ENCODE measurements at places on chromosomes 3 and 15.

GRCh38 chr3:116808725-116809124, 99.1 kb downstream of the TUSC7 start:
- H3K27me3 ChIP-seq = no peaks in the 10 kb centered on the region
- H3K27ac ChIP-seq = no peak overlapping the region
- no peaks in the 10 kb centered on the region for H3K4me1 ChIP-seq
- no peak overlapping the region for H3K4me3 ChIP-seq
- H3K36me3 ChIP-seq = no peaks in the 10 kb centered on the region
- no peak for DNase-seq

GRCh38 chr3:71498543-71498942, 85.0 kb downstream of the FOXP1 start:
- no peak overlapping the region for H3K4me3 ChIP-seq
- peaks cover 66% of the 10 kb centered on the region for H3K4me1 ChIP-seq
- no peak for DNase-seq
- H3K27ac ChIP-seq = no peak overlapping the region
- no peaks in the 10 kb centered on the region for H3K27me3 ChIP-seq

GRCh38 chr3:116958291-116958690, 248.7 kb downstream of the TUSC7 start:
- H3K27ac ChIP-seq = no peak overlapping the region
- no peak overlapping the region for H3K4me3 ChIP-seq
- H3K4me1 ChIP-seq = no peaks in the 10 kb centered on the region
- H3K36me3 ChIP-seq = no peaks in the 10 kb centered on the region

- no peaks in the 10 kb centered on the region for H3K4me1 ChIP-seq
- H3K36me3 ChIP-seq = no peaks in the 10 kb centered on the region
- DNase-seq = no peak
- H3K27me3 ChIP-seq = no peaks in the 10 kb centered on the region
- no peak overlapping the region for H3K27ac ChIP-seq
Observed at GRCh38 chr3:26505399-26505798, 117.2 kb upstream of the LRRC3B start.

DNA sequence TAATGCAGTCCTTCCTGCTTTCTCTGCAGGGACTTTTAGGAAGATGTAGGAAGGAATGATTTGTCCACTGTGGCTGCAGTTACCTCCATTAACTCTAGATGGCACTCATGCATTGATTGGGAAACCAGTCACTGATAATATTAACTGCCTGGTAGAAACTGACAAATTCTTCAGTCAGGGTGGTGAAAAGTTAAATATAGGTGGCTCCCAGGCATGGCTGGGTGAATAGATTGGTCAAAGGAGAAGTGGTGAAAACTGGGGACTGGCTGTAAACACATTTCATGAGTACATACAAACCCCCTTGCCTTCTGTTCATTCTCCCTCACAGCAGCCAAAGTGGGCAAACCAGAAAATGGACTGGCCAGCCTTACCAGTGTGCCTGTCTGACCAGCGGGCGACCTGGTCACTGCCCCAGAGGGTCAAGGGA, 333.4 kb downstream of the THSD4 start:
- H3K4me1 ChIP-seq = no peaks in the 10 kb centered on the region
- H3K4me3 ChIP-seq = no peak overlapping the region
- no peaks in the 10 kb centered on the region for H3K36me3 ChIP-seq
- H3K27me3 ChIP-seq = no peaks in the 10 kb centered on the region

DNA sequence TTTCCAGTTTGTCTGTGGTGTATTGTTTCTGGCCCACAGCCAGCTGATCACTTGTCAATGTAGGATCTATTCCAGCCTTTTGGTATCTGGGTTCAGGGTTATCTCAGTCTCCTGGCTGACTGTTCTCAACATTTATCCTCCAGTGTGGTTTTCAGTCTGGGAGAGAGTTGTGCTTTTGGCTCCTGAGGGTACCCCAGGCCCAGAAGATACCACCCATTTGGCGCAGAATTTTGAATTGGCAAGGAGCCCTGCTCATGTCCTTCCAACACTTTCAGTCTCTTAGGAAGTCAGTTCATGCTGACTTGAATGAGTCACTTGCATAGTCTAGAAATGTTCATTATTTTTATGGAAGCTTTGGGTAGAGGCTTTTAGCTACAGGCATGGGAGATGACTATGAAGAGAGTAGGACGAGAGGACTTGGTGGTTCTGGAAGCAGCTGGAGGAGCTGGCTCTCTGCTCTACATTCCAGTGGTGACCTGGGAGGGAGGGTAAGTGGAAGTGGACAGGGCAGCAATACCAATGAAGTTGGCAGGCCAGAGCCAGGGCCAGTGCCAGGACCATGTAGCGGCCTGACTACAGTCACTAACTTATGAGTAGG, 7.2 kb downstream of the POLR2H start:
- no peak for DNase-seq
- H3K27me3 ChIP-seq = no peaks in the 10 kb centered on the region

DNA sequence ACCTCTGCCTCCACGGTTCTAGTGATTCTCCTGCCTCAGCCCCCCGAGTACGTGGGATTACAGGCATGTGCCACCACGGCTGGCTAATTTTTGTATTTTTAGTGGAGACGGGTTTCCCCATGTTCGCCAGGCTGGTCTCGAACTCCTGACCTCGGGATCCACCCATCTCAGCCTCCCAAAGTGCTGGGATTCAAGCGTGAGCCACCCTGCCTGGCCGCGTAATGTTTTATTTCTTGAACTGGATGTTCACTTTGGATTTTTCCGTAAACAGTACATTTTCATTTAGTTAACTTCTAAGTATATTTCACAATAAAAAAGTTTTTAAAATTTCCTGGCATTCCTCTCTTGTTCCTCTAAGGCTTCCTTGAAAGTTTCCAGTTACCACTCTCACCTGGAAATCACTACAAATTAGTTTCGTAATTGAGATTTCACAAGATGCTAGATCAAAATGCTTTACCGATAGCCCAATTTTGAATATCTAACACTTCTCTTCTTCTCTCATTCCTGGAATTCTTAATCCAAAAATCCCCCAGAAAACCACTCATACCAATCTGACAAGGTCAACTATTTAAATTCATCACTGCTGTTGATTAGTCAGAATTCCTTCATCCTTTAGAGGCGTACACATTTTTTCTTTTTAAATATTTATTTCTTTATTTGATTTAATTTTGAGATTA, 44.7 kb upstream of the INO80 start:
- no peak overlapping the region for H3K27ac ChIP-seq
- no peak for DNase-seq
- peaks cover 12% of the 10 kb centered on the region for H3K4me1 ChIP-seq
- peaks cover 8% of the 10 kb centered on the region for H3K27me3 ChIP-seq

- H3K27ac ChIP-seq = no peak overlapping the region
- peaks cover 21% of the 10 kb centered on the region for H3K27me3 ChIP-seq
- no peaks in the 10 kb centered on the region for H3K36me3 ChIP-seq
- H3K4me3 ChIP-seq = no peak overlapping the region
- peaks cover 4% of the 10 kb centered on the region for H3K4me1 ChIP-seq
Observed at GRCh38 chr3:194061421-194062030, 74.4 kb upstream of the HES1 start.

DNA sequence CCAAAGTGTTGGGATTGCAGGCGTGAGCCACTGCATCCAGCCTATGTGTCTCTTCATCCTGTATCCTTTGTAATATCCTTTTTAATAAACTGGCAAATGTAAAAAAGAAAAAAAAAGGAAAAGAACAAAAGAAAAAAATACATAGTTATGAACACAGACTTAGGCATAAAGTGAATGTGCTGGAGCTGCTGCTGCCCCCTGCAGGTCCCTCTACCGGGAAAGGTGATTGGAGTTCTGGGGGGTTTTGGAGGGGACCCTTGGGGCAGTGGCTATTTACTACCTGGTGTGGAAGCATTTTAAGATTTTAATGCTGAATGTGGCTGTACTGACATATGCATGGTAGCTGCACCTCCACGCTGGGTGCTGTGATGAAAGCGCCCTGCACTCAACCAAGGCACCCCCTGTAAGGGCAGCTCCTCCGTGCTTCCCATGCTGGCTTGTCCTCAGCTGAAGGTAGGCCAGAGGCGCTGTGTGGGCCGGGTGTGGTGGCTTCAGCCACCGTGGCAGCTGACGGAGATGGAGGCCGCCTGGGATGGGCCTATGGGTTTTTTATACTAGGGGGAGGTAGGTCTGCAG, 49.9 kb downstream of the RPLP1 start:
- no peaks in the 10 kb centered on the region for H3K27me3 ChIP-seq
- no peak overlapping the region for H3K4me3 ChIP-seq
- no peak overlapping the region for H3K27ac ChIP-seq

DNA sequence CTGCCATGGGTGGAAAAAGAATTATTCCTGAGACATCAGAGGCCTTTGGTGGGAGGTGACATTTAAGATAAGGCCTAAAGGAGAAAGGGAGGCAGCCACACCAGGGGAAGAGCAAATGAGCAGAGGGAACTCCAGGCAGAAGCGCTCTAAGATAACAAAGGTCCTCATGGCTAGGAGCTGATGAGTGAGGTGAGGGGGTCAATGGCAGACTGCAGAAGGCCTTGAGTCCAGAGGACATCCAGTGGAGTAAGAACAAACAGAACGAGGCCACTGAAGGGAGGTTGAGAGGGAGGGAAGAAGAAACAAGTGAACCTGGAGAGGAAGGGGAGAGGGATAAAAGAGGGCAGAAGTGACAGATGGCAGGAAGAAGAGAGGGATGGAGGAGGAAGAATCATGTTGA, 97.3 kb downstream of the CTNNB1 start:
- H3K27me3 ChIP-seq = peaks cover 2% of the 10 kb centered on the region
- no peaks in the 10 kb centered on the region for H3K36me3 ChIP-seq
- no peak for DNase-seq
- H3K4me1 ChIP-seq = no peaks in the 10 kb centered on the region

GRCh38 chr15:69663982-69664381, 211.4 kb downstream of the RPLP1 start:
- no peak overlapping the region for H3K4me3 ChIP-seq
- H3K4me1 ChIP-seq = peaks cover 23% of the 10 kb centered on the region
- H3K27ac ChIP-seq = no peak overlapping the region
- H3K36me3 ChIP-seq = no peaks in the 10 kb centered on the region
- no peak for DNase-seq
- H3K27me3 ChIP-seq = no peaks in the 10 kb centered on the region

GRCh38 chr3:140408252-140408651, 269.6 kb upstream of the TRIM42 start:
- H3K27me3 ChIP-seq = no peaks in the 10 kb centered on the region
- H3K27ac ChIP-seq = no peak overlapping the region
- no peaks in the 10 kb centered on the region for H3K36me3 ChIP-seq
- no peaks in the 10 kb centered on the region for H3K4me1 ChIP-seq
- no peak overlapping the region for H3K4me3 ChIP-seq

GRCh38 chr3:44074181-44074580, 167.5 kb upstream of the TOPAZ1 start:
- no peak for DNase-seq
- peaks cover 8% of the 10 kb centered on the region for H3K27me3 ChIP-seq
- H3K4me3 ChIP-seq = no peak overlapping the region
- H3K27ac ChIP-seq = no peak overlapping the region
- H3K36me3 ChIP-seq = no peaks in the 10 kb centered on the region

- no peak overlapping the region for H3K4me3 ChIP-seq
- H3K27ac ChIP-seq = no peak overlapping the region
- DNase-seq = no peak
- H3K36me3 ChIP-seq = no peaks in the 10 kb centered on the region
Observed at GRCh38 chr3:113232342-113232741, 21.0 kb downstream of the BOC start.

- no peak overlapping the region for H3K4me3 ChIP-seq
- no peak for DNase-seq
- peaks cover 2% of the 10 kb centered on the region for H3K27me3 ChIP-seq
- H3K4me1 ChIP-seq = peaks cover 38% of the 10 kb centered on the region
- no peaks in the 10 kb centered on the region for H3K36me3 ChIP-seq
Observed at GRCh38 chr3:45055411-45056143, 29.5 kb downstream of the CLEC3B start.

DNA sequence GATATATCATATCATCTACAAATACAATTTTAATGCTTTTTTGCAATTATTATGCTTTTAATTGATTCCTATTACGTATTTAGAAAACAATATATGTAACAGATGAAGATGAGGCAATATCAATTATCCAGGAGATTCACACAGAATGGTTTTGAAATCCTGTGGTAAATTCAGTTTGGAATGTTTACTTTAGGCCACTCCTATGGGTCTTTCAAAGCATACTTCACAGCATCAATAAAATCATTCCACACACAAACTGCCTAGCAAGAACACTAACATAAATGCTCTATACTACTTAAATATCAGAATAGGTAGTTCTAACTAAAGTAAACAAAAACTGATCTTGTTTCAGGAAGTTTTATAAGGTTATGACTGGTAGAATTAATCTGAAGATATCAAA, 90.5 kb downstream of the FAM227B start:
- DNase-seq = no peak
- H3K4me1 ChIP-seq = no peaks in the 10 kb centered on the region
- no peak overlapping the region for H3K27ac ChIP-seq
- no peaks in the 10 kb centered on the region for H3K27me3 ChIP-seq

DNA sequence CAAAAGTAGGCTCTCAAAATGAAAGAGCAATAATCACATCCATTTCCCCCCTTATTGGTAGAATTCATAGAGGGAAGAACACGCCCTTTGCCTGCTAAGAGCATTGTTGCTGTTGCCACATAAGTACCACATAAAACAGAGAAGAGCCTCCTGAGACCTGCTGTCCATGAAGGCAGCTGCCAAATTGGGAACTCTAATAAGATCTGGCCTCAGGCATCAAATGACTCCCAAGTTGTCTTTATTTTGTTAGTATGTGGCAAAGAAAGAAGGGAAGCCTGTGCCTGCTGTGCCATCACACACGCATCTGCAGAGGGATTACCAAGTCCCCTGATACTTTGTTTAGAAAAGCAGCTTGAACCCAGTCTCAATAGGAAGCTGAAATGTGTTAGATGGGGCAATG, 23.9 kb downstream of the VGLL3 start:
- no peaks in the 10 kb centered on the region for H3K4me1 ChIP-seq
- H3K36me3 ChIP-seq = no peaks in the 10 kb centered on the region
- H3K27ac ChIP-seq = no peak overlapping the region

GRCh38 chr15:92142242-92143232, 251.1 kb upstream of the ST8SIA2 start:
- DNase-seq = no peak
- no peak overlapping the region for H3K4me3 ChIP-seq
- H3K4me1 ChIP-seq = no peaks in the 10 kb centered on the region
- H3K27ac ChIP-seq = no peak overlapping the region
- H3K36me3 ChIP-seq = peaks cover 3% of the 10 kb centered on the region

GRCh38 chr15:23570486-23570885, 5.0 kb downstream of the MKRN3 start:
- no peak overlapping the region for H3K4me3 ChIP-seq
- no peaks in the 10 kb centered on the region for H3K4me1 ChIP-seq
- H3K36me3 ChIP-seq = no peaks in the 10 kb centered on the region
- H3K27me3 ChIP-seq = no peaks in the 10 kb centered on the region
- no peak overlapping the region for H3K27ac ChIP-seq

DNA sequence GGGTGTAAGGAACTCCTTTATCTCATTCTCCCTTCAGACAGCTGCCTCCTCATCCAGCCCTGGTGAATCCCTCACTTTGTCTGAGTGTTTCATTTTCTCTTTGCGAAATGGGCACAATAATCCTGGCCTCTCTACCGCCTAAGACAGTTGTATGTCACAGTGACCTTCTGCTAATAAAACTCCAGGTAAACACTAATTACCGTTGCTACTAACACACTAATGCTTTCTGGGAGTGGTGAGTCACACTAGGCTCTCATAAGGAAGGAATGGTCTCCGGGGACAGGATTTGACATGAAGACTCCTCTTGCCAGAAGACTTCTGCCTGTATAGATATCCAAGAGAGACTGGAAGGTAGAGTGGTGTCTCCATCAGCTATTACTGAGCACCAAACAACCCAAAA, 71.7 kb upstream of the SNRK start:
- H3K4me3 ChIP-seq = no peak overlapping the region
- no peak overlapping the region for H3K27ac ChIP-seq
- peaks cover 10% of the 10 kb centered on the region for H3K4me1 ChIP-seq
- H3K36me3 ChIP-seq = no peaks in the 10 kb centered on the region
- peaks cover 23% of the 10 kb centered on the region for H3K27me3 ChIP-seq
- DNase-seq = no peak
